GM12878 (cell line): ENCODE measurements at places on chromosomes 6 and 20.
A peak's percentile ranks its signal among the peaks of the same experiment; 100 is the strongest.

DNA sequence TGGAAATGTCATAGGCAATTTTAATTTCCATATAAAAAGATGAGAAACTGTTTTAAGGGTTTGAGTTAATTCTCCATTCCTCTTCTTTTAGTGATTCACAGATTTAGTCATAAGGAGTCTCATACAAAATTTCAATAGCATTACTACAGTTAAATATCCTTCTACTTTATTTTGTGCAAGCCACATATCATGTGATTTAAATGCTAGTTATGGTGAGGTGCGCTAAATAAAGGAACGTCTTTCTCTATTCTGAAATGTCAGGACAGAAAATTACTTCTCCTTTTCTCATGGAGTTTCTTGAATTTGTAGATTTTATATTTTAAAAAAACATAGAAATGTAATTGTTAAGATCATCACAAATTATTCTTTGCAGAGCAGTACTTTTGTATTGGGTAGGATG lies 50.0 kb upstream of the SUPT3H start:
- DNase-seq: no peak

GRCh38 chr6:169112483-169113320 lies 140.9 kb downstream of the THBS2 start:
- DNase-seq: no peak

GRCh38 chr6:568954-569523 lies 87.9 kb downstream of the HUS1B start:
- no peak for DNase-seq

GRCh38 chr20:33751775-33752174 lies 20.0 kb downstream of the ZNF341 start:
- no peak for DNase-seq

- peak; percentile 3 for DNase-seq
These were observed 32.0 kb downstream of the GNAS-AS1 start for GRCh38 chr20:58818586-58819285.

GRCh38 chr20:57288651-57289277 lies 22.3 kb upstream of the BMP7 start:
- no peak for DNase-seq
